Aorta (tissue), 5 donors: ENCODE measurements at places on chromosomes 4 and X.

- no peaks in the 10 kb centered on the region for H3K27me3 ChIP-seq
- no peak for DNase-seq
- H3K4me1 ChIP-seq, result no peaks in the 10 kb centered on the region
- no peak overlapping the region for H3K27ac ChIP-seq
Observed at GRCh38 chr4:163548481-163549243, 54.2 kb downstream of the TMA16 start.

DNA sequence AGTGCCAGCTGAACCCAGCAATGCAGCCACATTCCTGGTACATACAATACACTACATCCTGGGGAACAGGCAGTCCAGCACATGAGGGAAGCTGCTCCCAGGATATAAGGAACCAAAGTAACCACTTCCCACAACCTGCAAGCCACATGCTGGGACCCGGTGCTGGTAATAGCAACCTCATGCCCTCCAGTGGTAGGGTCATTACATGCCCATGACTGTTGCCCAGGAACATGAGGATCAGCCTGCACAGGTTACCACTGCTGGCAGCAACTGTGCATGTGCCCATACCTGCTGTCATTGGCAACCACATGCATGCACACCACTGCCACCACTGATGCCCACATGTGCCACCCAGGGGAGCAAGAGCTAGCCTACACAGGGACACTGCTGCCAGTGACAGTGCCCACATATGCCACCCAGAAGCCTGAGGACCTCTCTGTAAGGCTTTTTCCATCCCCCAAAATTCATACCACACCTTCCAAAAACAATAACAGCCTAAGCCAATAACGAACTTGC, 1982.5 kb downstream of the ARAP2 start:
- no peaks in the 10 kb centered on the region for H3K27me3 ChIP-seq
- no peak overlapping the region for H3K4me3 ChIP-seq
- DNase-seq, result no peak
- no peaks in the 10 kb centered on the region for H3K4me1 ChIP-seq
- H3K27ac ChIP-seq, result no peak overlapping the region

DNA sequence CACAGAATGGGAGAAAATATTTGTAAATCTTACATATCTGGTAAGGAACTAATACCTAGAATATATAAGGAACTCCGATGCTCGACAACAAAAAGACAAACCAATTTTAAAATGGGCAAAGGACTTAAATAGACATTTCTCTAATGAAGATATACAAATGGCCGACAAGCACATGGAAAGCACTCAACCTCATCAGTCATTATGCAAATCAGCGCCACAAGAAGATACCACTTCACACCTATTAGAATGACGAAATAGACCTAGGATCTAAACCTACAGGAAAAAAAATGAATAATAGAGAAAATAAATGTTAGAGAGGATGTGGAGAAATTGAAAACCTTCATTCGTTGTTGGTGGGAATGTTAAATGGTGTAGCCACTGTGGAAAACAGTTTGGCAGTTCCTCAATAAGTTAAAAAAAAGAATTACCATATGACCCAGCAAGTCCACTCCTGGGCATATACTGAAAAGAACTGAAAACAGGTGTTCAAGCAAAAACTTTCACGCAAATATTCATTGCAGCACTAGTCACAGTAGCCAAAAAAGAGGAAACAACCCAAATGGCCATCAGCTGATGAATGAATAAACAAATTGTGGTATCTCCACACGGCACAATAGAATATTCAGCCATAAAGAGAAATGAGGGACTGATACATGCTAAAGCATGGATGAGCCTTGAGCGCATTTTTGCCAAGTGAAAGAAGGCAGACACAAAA, 57.3 kb upstream of the WDR19 start:
- DNase-seq, result no peak
- no peaks in the 10 kb centered on the region for H3K36me3 ChIP-seq
- H3K4me3 ChIP-seq, result no peak overlapping the region
- H3K4me1 ChIP-seq, result no peaks in the 10 kb centered on the region
- H3K27ac ChIP-seq, result no peak overlapping the region

GRCh38 chr4:7423391-7423790, 11.3 kb downstream of the PSAPL1 start:
- no peaks in the 10 kb centered on the region for H3K27me3 ChIP-seq
- H3K27ac ChIP-seq, result no peak overlapping the region
- no peak overlapping the region for H3K4me3 ChIP-seq
- DNase-seq, result no peak

GRCh38 chrX:149504226-149504914, 736 bp downstream of the IDS start:
- DNase-seq, result peak; percentile 67
- H3K4me1 ChIP-seq, result peaks cover 2% of the 10 kb centered on the region
- no peaks in the 10 kb centered on the region for H3K27me3 ChIP-seq
- peak overlapping the region; percentile 94 for H3K27ac ChIP-seq

- DNase-seq, result no peak
- H3K4me3 ChIP-seq, result no peak overlapping the region
- H3K27ac ChIP-seq, result no peak overlapping the region
- H3K36me3 ChIP-seq, result peaks cover 2% of the 10 kb centered on the region
- H3K27me3 ChIP-seq, result no peaks in the 10 kb centered on the region
Observed at GRCh38 chr4:137524725-137525369, 7.4 kb downstream of the PCDH18 start.

DNA sequence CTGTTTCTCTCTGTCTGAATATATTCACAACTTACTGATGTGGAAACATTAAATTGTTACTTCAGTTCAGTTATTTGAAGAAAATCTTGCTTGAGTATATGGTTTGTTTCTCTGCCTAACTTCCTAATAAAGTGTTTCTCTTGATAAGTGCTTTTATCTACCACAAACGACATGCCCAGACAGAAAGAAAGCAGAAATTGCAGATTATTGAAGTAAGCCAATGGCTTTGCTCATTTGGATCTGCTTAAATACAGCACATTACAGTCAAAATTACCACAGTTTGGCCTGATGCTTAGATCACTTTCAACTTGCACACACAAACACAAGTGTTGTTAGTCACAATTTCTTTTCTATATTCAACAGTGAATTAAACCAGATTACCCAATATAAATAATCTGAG, 68.0 kb downstream of the ATOH1 start:
- no peak for DNase-seq
- H3K4me3 ChIP-seq, result no peak overlapping the region
- H3K27me3 ChIP-seq, result no peaks in the 10 kb centered on the region
- H3K36me3 ChIP-seq, result no peaks in the 10 kb centered on the region

DNA sequence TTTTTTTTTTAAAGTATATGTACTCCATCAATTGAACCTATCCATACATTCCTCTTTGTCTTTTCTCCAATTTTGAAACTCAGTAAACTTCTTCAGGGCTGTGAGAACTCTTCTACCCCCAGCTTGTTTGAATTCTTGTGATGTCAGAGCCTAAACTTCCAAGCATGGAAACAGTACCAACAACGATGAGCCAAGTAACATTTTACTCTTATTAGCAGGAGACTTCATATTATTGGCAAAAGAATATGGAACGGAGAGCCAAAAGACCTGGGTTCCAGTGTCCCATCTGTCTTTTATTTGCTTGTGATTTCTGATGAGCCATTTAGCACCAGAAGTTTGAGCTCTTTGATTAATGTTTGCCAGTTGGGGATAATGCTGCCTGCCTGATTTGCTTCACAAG, 5.3 kb downstream of the DIAPH2 start:
- DNase-seq, result no peak
- H3K36me3 ChIP-seq, result no peaks in the 10 kb centered on the region
- no peaks in the 10 kb centered on the region for H3K27me3 ChIP-seq
- no peaks in the 10 kb centered on the region for H3K4me1 ChIP-seq

DNA sequence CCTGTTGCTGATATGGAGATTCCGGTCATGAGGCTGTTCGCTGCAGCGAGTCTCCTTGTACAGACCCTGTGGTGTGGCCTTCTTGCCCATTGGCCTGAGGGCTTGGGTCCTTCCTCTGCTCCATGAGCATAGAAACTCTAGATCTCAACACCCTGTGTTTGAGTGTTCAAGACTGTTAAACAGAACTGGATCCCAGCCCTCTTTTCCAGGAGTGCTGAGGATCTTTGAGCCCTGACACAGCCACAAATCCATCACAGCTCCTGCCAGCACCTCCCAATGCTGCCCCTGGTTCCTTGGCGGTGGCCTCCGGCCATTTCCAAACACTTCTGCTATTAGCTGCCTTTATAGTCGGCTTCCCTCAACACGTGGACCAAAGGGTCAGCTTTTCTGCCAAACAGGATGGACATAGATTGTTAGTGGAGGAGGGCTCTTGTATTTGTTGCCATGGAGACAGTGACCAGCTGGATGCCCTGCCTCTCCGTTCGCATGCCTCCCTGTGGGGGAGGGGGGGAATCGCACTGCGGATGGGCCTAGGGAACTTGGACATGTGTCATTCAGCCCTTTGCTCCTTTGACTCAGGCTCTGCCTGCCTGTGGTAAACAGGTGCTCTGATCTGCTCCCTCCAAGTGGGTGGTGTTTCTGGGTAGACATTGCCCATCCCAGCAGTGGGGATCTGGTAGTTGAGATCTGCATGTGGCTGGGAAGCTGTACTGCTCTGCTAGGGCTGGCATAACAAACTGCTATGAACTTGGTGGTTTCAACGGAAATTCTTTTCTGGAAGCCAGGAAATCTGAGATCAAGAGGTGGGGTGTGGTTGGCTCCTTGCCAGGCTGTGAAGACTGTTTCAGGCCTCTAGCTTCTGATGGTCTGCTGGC, 6.9 kb upstream of the WDR1 start:
- H3K4me1 ChIP-seq, result no peaks in the 10 kb centered on the region
- no peaks in the 10 kb centered on the region for H3K36me3 ChIP-seq
- H3K27ac ChIP-seq, result no peak overlapping the region
- DNase-seq, result no peak

DNA sequence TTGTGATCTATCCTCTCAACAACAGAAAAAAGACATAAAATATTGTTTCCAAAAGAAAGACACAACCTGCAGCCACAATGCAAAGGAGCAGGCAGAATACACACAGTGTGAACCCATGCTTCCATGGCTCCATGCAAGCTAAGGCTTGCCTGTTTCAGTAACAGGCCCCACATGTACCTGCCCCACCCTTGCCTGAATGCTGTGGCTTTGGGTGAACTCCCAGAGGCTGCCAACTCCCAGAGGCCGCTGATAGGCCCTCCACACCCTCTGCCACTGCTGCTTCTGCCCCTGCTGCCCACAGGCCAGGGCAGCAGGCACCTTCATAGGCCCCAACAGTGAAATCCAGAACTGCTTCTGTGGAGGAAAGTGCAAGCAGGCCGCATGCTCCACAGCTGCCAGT, 313.9 kb downstream of the CHIC1 start:
- no peaks in the 10 kb centered on the region for H3K27me3 ChIP-seq
- H3K27ac ChIP-seq, result no peak overlapping the region
- H3K4me1 ChIP-seq, result no peaks in the 10 kb centered on the region
- H3K36me3 ChIP-seq, result no peaks in the 10 kb centered on the region

DNA sequence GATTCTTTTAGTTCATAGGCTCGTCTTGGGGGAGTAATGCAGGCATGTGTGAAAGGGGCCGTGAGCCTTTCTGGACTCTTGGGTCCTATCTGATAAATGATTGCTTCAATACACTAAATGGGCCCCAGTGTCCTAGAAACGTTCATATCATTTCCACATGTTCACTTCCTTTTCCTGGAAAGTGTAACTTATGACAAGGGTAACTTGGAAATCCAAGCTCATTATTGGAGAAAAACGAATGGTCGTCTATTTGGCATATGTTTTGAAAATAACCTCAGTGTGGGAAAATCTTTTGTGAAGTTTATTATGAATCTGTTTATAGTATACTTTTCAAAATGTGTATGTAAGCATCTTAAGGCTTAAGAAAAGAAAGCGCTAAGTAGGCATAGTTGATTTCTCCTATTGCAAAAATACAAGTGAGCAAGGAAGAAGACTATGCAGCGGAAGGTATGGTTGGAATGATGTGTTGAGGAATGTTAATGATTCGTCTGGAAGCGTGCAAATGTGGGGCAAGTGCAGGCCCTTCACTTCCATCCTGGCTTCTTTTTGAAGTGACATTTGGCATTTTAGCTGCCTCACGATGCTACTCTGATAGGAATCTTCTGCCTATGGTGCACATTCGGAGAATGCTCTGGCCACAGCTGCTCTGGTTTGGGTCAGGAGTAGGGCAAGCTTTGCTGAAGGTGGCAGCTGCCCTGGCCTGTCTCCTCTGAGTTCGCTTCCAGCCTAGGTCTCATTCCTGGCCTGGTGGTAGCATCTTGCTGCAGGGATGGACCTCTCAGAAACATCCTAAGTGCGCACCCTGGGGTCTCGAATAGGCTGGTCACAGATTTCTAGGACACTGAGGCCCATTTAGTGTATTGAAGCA, 49.5 kb upstream of the STOX2 start:
- no peaks in the 10 kb centered on the region for H3K36me3 ChIP-seq
- H3K27ac ChIP-seq, result no peak overlapping the region
- H3K27me3 ChIP-seq, result no peaks in the 10 kb centered on the region
- DNase-seq, result no peak

- H3K36me3 ChIP-seq, result no peaks in the 10 kb centered on the region
- DNase-seq, result no peak
- H3K4me1 ChIP-seq, result no peaks in the 10 kb centered on the region
Observed at GRCh38 chrX:50941638-50942037, 31.1 kb downstream of the BMP15 start.

- no peak for DNase-seq
- H3K27ac ChIP-seq, result no peak overlapping the region
- H3K36me3 ChIP-seq, result no peaks in the 10 kb centered on the region
- peak overlapping the region; percentile 51 for H3K4me3 ChIP-seq
Observed at GRCh38 chr4:154416190-154416547, 75.4 kb downstream of the DCHS2 start.

DNA sequence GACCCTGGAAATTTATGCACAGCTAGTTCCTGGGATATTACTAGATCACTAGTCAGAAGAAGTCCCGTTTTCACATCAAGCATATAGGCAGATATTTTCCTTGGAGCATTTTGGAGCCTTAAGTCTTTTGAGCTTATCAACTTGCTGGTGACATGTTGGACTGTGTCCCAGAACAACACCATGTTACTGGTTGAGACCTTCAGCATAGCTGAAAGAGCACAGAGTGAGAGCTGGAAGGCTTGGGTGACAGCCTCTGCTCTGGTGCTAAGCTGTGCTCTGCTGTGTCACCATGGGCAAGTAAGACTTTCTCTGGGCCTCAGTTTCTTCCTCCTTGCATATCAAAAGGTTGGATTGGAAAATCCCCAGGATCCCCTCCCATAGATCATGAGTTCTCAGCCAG, 116.6 kb upstream of the FRMPD4 start:
- no peak overlapping the region for H3K4me3 ChIP-seq
- DNase-seq, result no peak
- no peaks in the 10 kb centered on the region for H3K27me3 ChIP-seq
- no peaks in the 10 kb centered on the region for H3K4me1 ChIP-seq
